NCI-H2029 treated with DMSO at 0.1 percent for 48 hours (cell line): ENCODE measurements at places on chromosomes 7 and 10.
A peak's percentile ranks its signal among the peaks of the same experiment; 100 is the strongest.

DNA sequence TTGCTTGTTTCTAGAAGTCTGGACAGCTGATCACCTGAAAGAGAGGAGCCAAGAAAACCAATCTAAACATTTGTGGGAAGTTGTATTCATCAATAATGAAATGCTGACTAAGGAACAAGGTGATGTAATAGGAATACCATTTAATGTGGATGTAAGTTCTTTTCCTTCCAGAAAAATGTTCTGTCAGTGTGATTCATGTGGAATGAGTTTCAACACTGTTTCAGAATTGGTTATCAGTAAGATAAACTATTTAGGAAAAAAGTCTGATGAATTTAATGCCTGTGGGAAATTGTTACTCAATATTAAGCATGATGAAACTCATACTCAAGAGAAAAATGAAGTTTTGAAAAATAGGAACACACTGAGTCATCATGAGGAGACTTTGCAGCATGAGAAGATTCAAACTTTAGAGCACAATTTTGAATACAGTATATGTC lies 39.8 kb upstream of the ZNF37A start:
- no peak for DNase-seq

DNA sequence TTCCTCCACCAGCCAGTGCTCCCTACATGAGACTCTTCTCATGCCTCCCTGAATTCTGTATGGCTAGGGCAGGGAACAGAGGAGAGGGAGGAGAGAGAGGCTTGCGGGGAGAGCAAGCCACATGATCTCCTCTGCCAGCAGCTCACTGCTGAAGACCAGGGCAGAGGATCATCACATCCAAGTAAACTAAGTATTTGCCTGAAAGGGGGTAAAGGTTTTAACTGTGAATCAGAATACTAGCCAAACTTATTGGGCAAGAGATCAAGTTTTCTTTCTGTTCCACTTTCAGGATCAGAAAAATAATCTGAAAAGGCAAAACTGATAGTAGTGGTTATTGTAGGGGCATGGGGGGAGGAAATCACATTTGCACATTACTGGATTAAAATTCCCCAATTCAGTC lies 17.8 kb upstream of the ERCC6 start:
- DNase-seq: no peak

DNA sequence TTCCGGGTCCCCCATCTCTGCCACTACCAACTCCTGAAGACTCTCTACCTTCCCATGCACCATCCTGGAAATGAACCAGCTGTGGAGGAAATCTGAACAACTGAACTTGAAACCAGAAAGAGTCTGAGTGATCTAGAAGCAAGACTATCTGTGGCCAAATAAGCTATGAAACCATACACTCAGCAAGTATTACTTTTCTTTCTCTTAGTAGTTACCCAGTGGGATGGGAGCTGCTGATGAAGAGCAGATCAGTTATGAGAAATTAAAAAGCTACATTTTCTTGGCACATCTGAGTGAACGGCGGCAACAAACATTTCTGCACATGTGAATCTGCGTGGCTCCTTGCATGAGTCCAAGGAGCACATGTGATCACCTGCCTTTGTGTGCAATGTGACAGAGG lies 31.6 kb upstream of the AGK start:
- DNase-seq: no peak

DNA sequence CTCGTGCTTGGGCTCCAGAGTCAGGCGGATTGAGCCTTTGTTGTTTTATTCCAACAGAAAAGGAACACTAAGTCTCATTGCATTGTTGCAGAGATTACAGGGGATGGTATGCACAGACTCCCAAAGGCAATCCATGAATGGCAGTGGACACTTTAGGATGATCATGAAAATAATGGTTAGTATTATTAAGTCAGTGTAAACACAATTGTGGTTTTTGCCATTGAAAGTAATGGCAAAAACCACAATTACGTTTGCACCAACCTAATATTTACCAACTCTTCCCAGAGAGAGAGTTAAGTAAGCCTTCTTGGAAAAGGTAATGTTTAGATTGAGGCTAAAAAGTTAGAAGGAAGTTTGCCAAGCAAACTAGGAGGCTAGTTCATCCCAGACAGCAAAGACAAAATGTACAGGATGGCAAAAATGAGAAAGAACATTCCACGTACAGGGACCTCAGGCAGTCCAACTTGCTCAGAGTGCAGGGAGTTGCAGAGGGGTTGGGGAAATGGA lies 72.9 kb upstream of the AMPH start:
- no peak for DNase-seq

- no peak for DNase-seq
These were observed 76.3 kb upstream of the CUX1 start for GRCh38 chr7:101740981-101741725.

DNA sequence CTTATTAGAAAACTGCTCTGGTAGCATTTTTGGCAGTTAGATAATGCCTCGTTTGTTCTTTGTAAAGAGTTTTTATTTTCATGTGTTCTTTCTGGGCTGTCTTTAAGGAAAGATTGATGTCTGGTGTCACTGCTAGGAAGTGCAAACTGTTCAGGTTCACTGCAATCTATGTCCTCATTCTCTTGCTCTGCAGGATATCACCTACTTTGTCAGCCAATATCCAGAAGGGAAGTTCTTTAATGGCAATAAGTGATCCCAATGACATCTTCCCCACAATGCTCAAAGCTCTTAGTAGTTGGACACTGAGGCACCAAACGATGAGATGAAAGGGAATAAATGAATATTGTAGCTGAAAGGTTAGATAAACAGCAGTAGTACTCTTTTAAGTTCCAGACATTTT lies 115.1 kb downstream of the AGMO start:
- no peak for DNase-seq

- DNase-seq: no peak
These were observed 62.8 kb downstream of the ARMH3 start for GRCh38 chr10:101993221-101993620.

DNA sequence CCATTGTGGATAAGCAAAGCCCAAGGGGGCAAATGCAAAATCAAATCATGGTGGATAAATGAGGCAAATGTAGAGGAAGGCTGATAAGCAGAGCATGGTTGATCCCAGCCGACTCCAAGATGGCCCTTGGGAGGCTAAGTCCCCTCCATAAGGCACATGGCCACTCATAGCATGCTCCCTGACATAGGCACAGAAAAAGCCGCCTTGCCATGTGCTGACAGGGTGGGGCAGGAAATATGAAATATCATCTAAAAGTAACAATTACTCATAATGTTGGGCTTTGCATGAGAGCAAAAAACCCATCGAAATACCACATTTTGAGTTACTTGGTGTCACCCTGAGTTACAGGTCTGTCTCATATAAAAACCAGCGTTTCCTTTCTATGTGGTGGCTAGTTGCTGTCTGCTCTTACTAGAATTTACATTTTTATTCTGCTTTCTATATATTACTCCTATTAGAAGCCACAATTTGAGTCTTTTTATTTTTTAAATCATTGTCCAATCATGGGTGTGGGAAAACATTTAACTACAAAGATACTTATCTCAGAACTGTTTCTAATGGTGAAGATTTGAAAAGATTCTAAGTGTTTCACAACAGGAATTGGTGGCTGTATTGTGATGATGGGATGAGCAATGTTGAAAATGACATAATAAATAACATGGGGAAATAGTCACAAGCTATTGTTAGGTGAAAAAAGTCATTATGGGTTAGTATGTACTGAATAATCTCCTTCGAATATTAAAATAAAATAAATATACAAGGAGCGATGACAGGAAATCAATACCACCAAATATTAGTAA lies 102.7 kb downstream of the CUBN start:
- no peak for DNase-seq

DNA sequence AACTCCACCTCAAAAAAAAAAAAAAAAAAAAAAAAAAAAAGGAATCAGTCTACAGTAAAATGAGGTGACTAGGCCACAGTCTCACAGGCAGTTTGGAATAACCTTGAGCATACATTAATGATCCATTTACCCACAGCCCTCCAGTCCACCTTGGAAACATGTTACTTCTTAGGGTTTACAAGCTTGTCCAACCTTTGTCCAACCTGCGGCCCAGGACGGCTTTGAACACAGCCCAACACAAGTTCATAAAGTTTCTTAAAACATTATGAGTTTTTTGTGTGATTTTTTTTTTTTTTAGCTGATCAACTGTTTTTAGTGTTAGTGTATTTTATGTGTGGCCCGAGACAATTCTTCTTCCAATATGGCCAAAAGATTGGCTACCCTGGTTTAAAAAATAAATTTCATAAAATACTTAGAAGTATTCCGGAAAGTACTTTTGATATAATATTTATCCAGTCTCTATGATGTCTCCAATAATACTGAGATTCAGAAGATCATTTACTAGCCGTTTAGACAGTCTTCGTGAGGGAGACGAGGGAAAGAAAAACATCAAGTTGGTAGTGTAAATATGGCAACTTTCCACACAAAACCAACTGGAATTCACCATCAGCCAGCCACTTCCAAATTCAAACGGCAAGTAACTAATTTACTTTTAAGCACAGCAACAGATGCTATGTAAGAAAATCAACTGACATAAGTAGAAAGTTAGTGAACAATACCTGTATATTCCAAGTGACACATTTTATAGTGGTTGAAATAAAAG lies 9.9 kb downstream of the BAZ1B start:
- DNase-seq: no peak

DNA sequence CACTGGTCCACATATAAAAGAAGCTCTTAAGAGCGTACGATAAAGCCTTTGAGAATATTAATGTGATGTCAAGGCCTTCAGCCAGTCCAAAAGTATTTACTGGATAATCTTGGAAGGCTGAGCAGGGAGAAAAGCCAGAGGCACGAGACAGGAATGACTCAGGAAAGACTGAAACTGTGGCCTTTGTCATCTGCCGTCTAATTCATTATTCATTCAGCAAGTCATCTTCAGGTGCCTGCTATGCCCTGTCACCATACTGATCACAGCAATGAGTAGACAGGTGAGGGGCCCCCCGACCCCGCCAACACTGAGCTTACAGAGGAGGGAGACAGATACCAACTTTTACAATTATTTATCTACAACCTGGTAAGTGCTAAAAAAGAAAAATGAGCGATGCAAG lies 78.9 kb downstream of the VOPP1 start:
- DNase-seq: no peak

GRCh38 chr10:103678178-103678526 lies 177.2 kb downstream of the SH3PXD2A start:
- no peak for DNase-seq

- DNase-seq: no peak
These were observed 10.5 kb downstream of the MKLN1 start for GRCh38 chr7:131338173-131338572.

DNA sequence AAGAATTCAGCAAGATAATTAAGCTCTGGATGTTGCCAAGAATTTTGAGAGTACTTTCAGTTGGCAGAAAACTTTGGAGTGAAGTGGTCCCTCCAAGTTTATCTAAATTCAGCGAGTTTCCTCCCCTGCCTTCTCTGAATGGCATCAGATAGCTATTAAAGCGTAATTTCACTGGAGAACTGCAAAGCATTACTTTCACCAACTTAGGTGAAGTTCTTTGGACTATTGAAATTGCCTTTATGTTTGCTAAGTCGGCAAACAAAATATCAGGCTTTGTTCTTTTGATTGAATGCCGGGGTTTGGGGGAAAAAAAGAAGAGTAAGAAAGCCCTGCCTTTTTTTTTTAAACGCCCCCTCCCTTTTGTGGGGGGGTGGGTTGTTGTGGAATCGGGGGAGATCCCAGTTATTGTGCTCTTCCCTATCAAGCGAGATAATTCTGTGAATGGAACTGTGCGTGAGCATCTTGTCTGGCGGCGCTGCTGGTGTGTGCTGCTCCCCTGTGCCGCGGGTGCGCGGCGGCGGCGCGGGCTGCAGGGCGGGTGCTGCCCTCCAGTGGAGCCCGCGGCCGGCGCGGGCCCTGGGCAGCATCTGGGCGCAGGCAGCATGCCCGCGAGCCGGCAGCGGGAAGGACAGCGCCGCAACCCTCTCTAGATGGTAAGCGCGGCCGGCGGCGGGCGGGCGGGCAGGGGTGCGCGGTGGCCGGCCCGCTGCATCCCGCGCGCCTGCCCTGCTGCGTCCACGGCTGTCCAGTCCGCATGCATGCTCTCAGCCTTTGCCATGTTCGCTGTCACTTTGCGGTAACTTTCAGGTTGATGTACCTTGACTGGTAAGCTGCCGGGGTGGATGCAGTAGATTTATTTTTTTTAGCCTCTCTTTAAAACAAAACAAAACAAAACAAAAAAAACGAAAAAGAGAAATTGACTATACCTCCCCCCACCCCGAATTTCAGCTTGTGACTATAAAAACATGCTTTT lies 176.5 kb downstream of the TCF7L2 start:
- DNase-seq: peak; percentile 6

DNA sequence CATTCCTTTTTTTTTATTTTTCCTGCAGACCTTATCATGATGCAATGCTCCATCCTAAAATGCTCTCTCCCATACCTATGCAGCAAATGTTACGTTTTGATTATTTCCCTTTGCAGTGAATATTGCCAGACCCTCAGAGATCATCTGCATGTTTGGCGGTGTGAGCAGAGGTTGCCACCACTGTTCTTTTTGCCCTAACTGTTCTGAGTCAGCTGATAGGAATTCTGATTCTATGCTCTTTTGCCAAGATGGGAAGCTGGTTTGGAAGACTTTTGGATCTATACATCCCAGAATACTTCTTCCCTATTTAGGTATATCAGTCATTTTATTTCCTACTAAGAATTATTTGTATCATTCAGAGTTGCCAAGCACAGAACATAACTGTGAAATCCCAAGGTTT lies 130.5 kb downstream of the KLF6 start:
- DNase-seq: no peak

DNA sequence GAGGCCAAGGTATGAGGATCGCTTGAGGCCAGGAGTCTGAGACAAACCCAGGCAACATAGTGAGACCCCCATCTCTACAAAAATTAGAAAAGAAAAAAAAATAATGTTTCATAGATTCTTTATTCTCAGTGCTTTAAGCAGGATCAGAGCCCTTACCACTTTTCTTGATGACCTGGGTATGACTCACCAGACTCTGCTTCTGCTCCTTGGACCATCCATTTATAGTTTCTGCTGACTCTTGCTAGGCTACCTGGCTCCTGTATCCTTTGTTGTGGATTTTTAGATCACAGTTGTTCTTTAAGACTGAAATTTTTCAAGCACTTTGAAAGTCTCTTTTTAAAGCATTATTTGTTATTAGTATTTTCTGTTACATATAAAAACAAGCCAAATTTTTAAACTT lies 411.1 kb downstream of the GFRA1 start:
- DNase-seq: no peak

DNA sequence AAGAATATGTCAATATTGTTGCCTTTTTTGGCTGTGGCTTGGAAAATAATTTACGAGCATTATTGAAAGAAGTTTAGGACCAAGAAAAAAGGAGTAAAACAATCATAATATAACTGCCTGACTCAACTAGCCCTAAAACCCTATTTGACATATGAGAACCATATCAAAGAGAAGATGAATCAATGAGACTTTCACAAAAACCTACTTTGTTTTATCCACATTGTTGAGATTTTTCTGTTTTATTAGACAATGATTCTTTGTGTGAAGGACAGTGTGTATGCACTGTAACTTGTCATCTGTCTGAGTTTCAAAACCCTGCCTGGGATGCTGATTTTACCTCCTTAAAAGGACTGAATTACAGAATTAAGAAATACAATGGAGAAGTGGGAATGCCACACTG lies 19.0 kb downstream of the SOSTDC1 start:
- no peak for DNase-seq

GRCh38 chr10:60222047-60222446 lies 167.6 kb downstream of the ANK3 start:
- no peak for DNase-seq

- DNase-seq: no peak
These were observed 230.5 kb upstream of the AUTS2 start for GRCh38 chr7:69367780-69368179.

GRCh38 chr7:99825873-99826272 lies 1.9 kb upstream of the CYP3A43 start:
- DNase-seq: no peak
